ENCODE measurements at places on chromosomes 2 and 18.

- DNase-seq = no peak
These were observed 64.8 kb downstream of the TNFRSF11A start for GRCh38 chr18:62389761-62390481.

- no peak for DNase-seq
These were observed 12.1 kb upstream of the TTN start for GRCh38 chr2:178819147-178819875.

DNA sequence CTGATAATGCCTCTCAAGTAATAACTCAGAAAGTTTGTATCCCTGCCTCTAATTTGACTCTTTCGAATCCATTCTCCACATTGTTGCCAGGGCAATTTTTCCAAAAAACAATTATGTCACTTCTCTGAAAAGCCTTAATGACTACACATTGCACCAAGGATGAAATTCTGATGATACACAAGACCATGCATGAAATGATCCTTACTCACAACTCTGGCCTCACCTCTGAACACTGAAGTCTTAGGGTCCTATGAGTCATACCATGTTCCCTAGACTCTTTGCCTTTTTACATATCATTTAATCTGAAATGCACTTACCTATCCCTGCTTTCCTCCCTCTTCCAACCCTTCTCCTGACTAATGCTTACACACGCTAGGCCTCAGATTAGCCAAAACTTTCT, 51.0 kb downstream of the WDPCP start:
- no peak for DNase-seq

DNA sequence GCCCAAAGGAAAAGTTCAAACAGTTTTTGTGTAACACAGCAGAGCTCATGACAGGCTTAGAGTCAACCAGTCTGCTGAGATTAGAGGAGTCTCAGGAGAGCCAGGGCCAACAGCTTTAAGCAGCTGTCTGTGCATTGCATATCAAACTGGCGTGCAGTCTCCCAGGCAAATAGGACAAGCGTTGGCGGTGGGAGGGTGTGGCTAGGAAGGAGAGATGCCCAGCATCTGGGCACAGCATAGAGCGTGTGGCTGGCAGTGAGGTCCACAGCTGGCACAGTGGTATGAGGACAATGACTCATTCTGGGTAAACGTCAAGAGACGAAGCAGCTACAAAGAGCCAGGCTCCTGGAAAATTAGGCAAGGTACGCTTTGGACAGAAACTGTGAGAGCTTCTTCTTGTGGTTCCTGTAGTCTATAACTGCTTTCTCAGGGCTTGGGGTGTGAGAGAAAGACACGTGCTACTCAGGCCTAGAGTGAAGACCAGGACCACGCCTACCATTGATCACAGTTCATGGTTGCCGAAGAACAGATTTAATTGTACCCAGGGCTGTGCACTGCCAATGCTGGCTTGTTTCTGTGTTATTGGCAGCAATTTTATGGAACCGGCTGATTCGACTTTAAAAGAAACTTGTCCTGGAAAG, 14.8 kb downstream of the ZAP70 start:
- no peak for DNase-seq

- DNase-seq = no peak
These were observed 202.8 kb downstream of the VAPA start for GRCh38 chr18:10116574-10116973.

DNA sequence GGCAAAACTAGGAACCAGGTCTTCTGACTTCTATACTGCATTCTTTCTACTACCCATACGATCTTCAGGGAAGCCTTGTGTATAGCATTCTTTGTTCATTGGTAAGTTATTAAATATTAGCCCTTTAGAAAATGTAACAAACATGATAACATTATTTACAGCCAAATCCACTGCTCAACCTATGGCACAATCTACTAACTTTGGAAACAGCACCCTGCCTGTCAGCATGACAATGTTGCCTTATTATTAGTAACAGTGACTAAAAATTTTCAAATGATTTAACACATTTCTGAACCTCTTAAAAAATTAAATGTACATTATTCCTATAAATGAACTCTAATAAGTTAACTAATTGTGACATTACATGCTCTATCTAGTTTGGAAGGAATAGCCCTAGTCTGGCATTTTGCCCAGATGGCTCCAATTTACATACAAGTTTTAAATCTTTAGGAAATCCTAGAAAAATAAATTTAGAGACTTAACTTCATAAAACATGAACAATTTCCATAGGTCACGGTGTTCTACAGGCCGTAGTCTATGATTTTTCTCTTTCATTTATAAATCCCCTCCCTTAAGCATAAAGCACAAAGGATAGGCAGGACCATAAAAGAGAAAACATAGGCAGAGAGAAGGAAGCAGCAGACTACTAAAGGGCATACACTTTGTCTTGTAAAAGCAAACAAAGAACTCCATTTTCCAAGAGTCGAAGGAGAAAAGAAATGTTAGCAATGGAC, 33.7 kb downstream of the YES1 start:
- no peak for DNase-seq

DNA sequence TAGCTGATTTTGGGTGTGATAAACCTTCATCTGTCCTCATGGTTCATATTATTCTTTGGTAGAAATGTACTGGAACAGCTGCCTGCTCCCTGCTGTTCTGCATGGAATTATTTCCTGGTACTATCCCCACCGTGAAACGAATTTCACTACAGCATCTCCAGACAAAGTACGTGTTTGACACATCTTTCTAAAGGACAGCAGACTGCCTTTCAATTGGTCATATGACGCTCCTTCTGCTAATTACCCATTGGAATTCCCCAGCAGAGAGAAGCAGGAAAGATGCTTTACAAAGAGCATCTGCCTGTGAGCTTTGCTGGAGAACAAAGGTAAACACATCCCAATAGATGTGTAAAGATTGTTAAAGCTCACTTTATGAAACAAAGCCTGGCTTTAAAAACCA, 4.4 kb upstream of the RFX8 start:
- DNase-seq = no peak

DNA sequence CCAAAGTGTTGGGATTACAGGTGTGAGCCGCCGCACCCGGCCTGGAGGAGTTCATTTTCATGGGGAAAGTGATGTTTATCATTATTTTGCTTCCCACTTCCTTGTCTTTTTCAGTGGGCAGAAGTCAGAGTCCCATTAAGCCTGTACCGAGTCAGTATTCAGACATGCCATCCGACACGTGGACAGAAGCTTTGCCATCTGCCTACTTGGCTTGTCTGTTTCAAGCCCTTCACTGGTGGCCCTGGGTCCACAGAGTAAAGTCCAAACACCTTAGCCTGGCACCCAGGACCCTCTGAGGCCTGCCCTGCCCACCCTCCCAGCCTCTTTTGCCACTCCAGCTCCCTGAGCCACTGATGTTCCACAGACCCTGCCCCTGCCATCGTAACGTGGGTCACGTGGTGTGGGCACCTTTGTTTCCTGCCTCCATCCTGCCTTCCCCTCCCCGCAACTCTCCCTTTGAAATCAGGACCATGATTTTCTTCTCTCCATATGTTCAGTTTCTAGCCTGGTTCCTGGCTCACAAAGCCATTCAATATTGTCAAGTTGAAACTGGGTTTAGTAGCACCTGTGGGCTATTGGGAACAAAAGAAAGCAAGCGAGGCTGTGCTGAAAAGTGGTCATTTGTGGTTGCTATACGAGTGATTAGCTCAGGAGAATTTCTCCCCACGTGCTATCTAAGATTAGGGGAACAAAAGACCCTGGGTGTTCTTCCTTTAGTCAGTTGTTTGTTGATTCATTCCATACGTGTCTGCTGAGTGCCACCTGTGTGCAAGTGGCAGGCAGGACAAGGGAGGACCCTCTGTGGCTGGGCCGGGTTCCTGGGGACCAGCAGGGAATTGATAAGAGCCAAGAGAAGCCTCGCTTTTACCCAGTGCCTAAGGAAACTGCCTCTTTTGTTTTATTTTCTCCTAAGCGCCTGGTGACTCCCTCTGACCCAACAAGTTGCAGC, 5.1 kb upstream of the ODC1 start:
- no peak for DNase-seq

- DNase-seq = peak; percentile 25
These were observed 125.4 kb downstream of the CTIF start for GRCh38 chr18:48663931-48664847.

DNA sequence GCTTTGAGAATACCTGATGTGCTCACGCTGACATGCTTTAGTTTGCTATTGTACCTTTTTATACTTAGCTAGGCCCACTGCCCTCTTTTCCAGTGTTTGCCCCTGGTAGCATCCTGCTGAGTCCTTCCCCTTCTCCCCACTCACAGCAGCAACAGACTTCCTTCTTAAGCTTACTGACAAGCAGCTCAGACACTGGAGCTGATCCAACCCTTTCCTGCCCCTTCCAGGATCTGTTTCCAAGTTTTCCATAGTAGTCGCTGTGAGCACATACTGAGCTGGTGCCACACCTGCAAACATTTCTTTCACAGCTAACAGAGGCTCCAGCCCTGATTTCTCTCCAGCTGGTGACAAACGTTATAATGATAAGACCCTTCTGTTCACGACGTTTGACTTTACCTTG, 991.4 kb upstream of the CELF4 start:
- DNase-seq = no peak

DNA sequence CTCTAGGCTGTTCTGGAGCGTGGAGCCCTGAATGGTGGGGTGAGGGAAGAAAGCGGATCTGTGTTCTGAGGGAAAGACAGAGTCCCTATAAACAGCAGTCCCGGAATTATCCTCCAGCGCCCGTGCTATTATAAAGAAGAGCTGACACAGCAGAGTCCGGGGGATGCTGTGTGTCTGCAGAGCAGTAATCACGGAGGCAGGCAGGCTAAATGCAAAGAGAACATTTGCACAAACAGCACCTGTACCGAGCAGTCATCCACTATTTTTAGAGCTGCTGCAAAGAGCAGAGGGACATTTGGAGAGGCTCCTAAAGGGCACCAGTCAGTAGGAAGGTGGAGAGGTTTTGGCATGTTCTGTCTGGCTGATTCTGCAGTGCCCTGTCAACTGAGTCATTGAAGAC, 293.8 kb upstream of the SLC14A2 start:
- DNase-seq = no peak

DNA sequence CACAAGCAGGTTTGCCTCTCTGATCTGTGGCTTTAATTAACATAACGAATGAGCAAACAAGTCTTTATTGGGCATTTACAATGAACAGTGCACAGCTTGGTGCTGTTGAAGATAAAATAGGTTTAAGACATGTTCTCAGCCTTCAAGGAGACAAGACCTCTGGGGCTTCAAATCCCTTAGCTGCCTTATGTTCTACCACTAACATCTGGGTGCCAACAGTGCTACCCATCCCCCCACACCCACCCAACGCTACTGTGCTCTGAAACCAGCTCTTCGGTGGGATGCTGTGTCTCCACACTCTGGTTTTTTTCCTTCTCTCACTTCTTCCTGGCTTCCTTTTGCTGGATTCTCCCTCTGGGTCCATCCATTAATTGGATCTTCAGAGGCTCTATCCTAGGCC, 14.1 kb upstream of the B3GNT2 start:
- peak; percentile 82 for DNase-seq

DNA sequence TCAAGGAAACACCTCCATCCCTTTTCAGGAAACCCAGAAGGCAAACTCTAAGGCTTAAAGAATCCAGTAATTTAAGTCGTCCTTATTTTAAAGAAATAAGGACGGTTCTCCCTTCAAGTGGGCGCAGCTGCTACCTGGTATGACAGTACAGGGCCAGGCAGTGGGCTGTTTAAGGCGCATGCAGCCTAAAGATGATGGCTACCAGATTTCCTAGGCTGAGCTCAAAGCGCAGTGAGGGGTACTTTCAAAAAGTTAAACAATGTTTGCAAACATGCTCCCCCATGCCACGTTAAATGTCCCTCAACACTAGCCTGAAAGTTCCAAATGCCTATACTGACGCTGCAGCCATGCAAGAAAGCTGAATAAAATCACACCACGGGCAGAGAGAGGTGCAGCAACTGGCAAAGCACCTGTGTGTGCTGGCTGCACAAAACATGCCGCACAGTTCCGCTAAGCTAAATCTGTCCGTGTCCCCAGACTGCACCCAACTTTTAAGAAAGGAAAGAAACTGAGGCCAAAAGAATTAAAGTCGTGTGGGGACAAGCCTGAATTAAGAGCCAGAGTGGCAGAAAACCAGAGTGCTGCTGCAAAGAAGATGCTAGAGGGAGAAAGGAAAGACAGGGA, 583 bp downstream of the HIBCH start:
- peak; percentile 59 for DNase-seq

- no peak for DNase-seq
These were observed 611.0 kb downstream of the TSN start for GRCh38 chr2:122366427-122366826.

DNA sequence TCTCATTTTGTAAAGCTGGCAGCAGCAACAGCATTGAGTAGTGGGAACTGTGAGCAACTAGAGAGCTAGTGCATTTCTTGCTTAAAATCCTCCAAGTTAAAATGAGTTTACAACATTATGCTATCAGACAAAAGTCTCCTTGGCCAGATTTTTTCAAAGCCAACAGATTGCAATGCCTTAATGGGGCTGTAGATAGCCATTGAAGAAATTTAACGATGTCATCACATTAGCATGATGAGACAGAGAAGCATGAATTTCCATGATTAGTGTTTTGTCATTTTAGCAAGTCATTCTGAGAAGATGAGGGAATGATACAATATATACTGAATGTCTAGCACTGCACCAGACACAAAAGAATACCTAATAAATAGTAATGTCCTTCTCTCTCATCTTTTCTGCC, 307.5 kb upstream of the REG3G start:
- no peak for DNase-seq

GRCh38 chr2:4077017-4077416, 373.6 kb downstream of the DCDC2C start:
- DNase-seq = no peak

GRCh38 chr2:10498525-10499274, 50.6 kb upstream of the ODC1 start:
- no peak for DNase-seq

DNA sequence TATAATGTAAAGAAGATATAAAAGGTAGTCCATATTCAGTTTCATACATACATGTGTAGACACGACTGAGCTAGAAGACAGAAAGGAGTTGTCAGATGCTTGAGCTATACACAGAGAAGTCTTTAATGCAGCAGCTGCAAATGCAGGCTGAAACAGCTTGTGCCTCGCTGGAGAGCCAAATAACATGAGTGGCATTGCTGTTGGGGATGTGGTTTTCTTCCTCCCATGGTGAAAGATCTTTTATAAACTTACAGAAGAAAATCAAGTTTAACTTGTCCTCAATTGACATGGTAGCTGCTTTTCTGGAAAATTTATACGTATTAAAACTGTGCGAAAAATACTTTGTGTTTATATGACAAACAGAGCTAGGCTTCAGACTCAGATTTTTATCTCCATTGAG, 16.4 kb upstream of the IL1R1 start:
- no peak for DNase-seq

DNA sequence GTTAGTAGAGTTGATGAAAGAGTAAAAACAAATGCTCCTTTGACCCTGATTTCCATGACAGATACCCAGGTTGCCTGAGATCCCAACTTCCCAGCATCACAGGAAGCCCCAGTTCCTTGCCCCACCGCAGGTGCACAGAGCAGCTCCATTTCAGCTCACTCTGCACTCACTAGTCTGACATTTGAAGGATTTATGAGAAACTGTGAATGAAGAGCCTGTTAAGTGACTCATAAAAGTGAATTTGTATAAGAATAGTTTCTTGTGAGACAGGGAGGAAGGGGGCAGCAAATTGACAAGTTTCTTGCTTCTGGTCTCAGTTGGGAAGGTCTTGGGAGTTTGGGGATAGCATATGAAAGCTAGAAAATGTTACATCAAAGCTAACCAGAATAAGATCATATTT, 248.7 kb upstream of the ATP5MC3 start:
- no peak for DNase-seq

GRCh38 chr2:7429733-7430132, 512.5 kb downstream of the RNF144A start:
- peak; percentile 36 for DNase-seq
